ENCODE measurements at places on chromosomes 12 and 14.

DNA sequence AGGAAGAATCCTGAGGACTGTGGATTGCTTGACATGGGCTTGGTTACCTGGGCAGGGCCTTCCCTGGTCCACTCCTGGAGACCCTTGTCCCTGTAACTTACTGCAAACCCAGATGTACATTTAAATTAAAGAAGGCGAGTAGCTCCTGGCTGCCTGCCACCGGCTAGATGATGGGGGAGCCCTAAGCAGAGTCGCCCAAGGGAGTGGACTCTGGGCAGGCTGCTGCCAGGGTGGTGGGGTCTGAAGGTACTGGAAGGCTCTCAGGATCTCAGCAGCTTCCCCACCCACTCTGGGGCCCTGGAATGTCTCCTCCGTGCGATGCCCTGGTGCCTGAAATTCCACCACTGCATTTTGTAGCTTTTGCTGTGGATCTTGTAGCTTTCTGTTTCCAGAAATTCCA is 74.7 kb downstream of the FBXL14 start:
- DNase-seq: no peak

DNA sequence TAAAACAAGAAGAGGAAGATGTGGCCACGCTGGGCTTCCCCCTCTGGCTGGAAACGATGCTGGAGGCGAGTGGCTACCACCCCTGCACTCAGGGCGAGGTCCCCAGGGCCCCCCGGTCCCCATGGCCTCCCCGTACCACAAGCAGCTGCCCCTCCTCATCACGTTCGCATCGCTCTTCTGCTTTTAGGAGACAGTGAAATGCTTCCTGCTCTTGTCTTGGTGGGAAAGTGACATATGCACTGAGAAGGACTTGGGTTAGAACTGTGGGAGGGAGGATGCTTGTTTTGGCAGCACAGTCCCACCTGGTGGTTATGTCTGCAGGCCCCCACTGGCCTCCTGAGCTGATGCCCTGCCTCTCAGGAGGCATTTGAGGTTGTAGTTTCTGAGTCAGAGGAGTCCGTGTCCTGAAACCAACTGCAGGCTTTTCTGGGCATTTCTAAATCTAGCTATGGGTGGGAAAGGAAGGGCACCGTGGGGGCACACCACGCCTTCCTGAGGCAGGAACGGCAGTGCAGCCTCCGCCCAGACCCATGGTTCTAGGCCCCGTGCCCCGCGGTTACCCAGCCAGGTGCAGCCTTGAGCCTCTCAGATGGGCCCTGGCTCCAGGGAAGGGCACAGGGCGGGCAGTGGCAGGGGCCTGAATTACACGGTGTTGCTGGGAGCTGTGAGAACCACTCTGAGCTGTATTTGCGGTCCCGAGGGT is 139.3 kb downstream of the ADGRD1 start:
- DNase-seq: peak; percentile 3

DNA sequence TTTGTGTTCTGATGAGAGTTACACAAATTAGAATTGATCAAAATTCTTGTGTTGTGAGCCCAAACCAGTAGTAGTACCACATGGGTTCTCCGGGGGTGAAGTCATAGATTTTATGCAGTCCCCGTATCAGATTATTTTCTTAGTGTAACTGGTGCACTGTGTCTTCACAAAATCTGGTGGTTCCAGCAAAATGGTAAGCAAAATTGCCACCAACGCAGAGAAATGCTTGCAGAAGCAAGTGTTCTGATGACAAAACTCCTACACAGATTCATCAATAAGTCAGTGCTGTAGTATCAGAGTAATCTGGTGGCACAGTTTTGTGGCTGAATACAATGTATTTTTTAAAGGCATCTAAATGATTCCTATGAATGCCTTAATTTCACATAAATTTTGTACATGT is 1.3 kb upstream of the CACNA2D4 start:
- no peak for DNase-seq

DNA sequence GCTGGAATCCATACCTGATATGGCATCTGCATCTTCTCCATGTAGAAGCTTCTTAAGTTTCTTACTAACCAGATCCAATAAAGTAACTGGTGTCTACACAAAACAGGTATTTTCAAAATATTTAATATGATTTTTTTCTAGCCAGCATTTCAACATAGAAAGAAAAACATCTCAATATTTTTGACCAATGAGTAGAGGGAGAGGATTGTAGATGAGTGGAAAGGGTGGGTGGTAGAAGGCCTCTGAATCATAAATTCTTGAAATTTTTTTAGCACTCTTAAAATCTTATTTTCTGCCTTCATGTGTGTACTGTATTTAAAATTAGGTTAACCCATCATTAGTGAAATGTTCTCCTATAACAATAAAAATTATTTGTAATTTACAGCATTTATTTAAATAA is 18.0 kb downstream of the DEPDC4 start:
- DNase-seq: no peak

GRCh38 chr14:47346849-47347248 is 328.6 kb downstream of the MDGA2 start:
- DNase-seq: no peak

- DNase-seq: no peak
Measured at GRCh38 chr14:65462411-65462810, 49.9 kb downstream of the FUT8 start.
